ELR (cell line): ENCODE measurements at places on chromosomes 3 and 15.

DNA sequence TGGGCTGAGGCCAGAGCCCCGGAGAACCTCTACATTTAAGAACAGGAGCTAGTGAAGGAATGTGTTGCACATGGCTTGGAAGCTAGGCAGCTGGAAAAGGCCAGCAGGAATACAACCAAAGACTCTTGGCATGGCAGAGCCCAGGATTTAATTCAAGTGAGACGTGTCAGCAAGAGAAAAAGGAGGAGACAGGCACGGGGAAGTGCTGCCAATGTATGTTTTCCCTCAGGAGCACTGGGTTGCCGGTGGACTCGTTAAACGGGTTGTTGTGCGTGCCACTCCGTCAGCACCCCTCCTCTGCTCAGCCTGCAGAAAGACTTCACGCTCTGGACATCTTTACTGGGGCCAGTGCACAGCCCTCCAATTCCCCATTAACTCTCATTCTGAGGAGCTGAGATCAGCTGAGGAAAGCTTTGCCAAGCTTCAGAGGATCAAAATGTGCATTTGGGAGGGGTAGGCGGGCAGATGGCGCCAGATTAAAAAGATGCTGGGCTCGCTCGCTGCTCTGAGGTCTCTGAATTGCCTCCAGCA is 103.7 kb downstream of the PDZRN3 start:
- no peak for DNase-seq

GRCh38 chr15:26525096-26525495 is 247.8 kb downstream of the GABRB3 start:
- no peak for DNase-seq

DNA sequence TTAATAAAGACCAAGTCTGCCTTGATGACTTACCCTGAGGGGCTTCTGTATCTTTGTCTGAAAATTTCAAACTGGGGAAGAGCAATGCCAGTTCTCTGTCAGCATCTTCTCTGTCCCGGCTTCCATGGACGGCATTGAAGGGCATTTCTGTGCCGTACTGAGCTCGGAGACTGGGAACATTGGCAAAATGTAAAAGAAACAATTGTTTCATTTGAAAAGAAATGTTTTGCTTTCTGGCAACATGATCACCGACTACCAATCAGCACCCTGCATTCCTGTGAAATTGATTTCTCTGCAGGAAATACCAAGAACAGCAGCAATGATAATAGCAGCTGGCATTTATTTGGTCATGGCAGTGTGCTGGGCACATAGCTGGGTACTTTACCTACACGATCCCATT is 26.2 kb downstream of the NME9 start:
- DNase-seq: no peak

GRCh38 chr3:31934018-31934417 is 47.0 kb downstream of the OSBPL10 start:
- DNase-seq: no peak

DNA sequence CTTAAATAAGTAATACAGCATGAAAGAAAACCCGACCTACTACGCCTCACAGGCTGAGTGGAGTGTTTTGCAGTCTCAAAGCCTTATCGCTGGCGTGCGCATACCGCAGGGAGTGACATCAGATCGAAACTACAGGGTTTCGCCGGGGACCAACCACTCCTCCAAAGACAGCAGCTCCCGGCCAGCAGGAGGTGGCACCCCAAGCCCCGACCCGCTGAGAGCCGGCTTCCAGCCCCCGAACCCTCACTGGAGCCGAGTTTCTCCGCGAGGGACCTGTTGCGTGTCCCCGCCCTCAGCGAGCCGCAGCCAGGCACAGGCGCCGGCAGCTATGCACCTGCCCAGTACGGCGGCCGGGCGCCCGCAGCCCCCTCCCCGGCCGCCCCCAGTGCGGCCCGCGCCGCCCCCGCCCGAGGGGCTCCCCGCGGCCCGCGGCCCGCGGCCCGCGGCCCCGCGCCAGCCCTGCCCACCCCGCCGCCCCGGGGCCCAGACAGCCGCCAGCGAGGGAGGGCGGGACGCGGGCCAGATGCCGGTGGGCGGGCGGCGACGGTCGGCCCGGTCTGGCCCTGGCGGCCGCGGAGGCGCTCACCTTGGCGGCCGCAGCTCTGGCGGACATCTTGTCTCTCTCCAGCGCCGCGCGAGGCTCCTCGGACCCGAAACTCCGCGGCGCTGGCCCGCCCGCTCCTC is 710 bp downstream of the TJP1 start:
- peak; percentile 90 for DNase-seq

- peak; percentile 12 for DNase-seq
Observed at GRCh38 chr3:58092521-58092920, 84.3 kb downstream of the FLNB start.

GRCh38 chr3:136194409-136195257 is 1.5 kb downstream of the MSL2 start:
- peak; percentile 50 for DNase-seq

DNA sequence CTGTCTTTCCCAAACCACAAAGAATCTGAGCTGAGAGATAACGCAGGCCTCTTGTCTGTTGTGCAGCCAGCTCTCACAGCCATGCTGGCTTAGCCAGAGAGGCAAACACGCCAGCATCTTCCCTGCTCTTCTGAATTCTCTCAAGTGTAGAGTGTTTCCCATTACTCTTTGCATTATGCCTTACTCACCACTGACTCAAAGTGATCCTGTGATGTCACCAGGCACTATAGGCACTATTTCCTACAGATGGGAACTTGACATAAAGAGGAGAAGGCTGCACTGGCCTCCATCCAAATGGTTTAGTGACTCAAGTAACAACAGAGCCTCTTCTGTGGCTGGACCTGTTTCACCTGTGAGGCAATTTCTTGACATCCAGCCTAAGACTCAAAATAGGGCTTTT is 44.4 kb downstream of the PDZRN3 start:
- peak; percentile 68 for DNase-seq

GRCh38 chr3:52183786-52184445 is 14.0 kb upstream of the ALAS1 start:
- no peak for DNase-seq

DNA sequence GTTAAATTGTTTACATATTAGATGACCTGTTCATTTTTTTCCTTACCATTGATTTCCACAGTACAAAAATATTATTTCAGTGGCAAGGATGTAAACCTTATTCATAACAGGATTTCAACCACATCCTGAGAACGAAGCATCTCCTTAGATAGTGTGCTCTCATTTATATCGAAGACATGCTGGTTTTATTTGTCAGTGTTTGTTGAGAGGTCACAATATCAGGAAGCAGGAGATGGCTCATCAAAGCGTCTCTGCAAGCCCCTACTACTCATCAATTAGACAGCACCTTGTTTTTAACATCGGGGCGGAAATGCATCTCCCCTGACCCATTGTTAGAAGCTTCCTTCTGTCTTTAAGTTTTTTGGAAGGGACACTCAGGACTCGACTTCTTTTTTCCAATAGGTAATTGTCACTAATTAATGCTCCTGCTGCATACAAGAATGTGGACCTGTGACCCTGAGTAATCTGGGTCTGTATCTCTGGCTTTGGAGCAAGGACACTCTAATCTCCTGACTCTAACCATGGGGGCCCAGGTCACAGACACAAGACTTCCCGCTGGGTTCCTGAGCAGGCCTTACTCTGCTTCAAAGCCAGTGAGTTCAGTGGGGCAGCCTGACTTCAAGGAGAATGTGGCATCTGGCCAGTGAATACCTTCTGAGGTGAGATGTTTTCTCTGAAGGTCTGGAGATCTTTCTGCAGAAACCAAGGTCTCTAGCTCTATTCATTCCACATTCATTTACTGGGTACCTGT is 50.3 kb downstream of the MECOM start:
- DNase-seq: no peak

DNA sequence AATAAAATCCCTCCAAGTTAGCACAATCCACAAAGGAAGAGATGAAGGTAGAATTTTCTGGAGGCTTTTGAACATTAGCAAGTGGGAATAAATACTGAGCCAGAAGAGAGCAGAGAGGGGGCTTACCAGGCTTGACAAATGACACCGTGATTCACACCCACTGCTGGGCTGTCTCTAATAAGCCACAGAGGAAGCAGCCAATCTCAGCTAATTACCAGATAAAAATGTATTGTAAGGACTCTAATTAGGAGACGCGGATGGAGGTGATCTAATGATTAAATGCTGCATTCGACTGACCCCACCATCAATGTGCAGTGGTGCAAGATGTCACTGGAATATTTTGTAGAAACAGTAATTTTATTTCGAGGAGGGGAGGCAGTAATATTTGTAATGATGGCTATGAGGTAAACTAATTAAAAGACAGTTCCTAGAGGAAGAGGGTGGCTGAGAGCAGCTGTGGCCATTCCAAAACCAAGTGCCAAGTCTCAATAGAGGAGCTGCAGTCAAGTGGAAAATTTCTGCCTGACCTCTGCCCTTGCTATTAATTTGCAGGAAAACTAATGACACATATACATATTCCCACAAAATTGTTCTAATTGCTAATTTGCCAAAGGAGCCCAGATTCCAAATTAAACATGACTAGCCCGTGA is 602.2 kb downstream of the FOXP1 start:
- DNase-seq: no peak

GRCh38 chr3:18127859-18128681 is 297.1 kb downstream of the SATB1 start:
- DNase-seq: no peak

DNA sequence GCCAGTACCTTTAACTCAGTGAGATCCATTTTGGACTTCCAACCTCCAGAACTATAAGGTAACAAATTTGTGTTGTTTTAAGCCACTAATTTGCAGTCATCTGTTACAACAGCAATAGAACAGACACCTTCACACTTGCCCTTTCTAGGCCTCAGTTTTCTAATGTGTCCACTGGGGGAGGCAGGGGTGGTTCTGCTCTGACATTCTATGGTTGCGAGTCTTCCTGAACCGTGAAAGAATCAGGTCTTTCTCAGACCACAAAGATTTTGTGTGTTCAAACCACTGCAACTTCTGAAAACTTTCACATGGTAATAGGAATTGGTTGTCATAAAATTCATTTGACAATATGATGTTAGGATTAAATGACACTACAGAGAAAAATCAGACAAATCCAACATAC is 26.8 kb upstream of the CSTA start:
- no peak for DNase-seq

DNA sequence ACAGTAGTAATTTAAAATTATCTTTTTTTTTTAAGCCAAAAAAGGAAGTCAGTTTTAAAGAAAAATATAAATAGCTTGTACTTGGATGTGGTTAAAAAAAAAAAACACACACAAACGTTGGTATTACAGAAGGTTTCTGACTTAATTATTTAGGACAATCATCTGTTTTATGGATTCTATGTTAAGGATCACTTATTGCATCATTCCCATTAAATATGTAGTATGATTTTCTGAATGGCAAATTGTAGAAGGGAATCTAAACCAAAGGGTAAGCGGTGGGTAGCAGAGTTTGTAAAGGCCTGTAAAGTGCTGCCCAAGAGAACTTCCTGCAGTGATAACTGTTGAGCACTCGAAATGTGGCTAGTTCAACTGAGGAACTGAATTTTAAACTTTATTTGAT is 8.0 kb downstream of the SENP2 start:
- no peak for DNase-seq

GRCh38 chr3:151112731-151113130 is 27.3 kb downstream of the MED12L start:
- peak; percentile 14 for DNase-seq

DNA sequence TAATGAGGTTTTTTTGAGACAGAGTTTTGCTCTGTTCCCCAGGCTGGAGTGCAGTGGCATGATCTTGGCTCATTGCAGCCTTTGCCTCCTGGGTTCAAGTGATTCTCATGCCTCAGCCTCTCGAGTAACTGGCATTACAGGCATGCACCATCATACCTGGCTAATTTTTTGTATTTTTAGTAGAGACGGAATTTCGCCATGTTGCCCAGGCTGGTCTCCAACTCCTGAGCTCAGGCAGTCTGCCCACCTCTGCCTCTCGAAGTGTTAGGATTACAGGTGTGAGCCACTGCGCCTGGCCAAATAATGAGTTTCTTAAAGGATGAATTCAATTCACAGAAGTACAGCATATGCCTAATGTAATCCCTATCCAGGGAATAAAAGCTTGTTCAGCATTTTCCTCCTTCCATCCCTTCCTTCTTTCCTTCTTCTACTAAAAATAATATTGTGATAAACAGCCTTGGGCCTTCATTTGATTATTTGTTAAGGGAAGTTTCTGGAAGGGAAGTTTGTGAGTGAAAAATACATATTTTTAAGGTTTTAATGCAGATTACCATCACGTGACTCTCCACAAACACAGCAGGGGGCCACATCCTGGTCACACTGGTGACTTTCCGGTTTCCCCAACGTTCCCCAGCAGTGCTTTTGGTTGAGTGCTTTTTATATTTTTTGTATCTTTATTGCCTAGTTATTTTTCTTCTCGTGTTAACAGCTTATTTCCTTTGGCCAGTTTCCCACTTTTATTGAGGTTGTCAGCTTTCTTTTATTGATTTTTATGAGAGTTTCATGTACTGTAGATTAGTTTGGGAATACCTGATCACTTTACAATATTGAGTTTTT is 116.8 kb downstream of the USP13 start:
- no peak for DNase-seq

- peak; percentile 73 for DNase-seq
Observed at GRCh38 chr15:50051811-50052419, 67.1 kb downstream of the ATP8B4 start.

- no peak for DNase-seq
Observed at GRCh38 chr15:52428297-52428696, 100.4 kb downstream of the MYO5A start.

DNA sequence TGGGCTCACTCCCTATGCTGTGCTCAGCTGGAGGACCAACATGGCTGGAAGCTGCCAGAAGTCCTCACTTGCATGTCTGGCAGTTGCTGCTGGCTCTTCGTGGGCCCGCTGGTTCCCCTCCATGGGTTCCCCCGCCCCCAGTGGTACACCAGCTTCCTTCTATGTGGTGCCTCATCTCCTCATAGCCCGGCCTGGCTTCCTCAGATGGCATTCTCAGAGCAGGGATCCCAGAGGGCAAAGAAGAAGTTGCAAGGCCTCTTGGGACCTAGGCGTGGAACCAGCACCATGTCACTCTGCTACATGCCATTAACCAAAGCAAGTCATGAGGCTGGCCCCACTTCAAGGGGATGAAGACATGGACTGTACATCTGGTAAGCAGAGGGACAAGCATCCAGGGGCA is 2.9 kb upstream of the CFAP92 start:
- no peak for DNase-seq

GRCh38 chr15:60006203-60006862 is 2.2 kb downstream of the FOXB1 start:
- peak; percentile 52 for DNase-seq

DNA sequence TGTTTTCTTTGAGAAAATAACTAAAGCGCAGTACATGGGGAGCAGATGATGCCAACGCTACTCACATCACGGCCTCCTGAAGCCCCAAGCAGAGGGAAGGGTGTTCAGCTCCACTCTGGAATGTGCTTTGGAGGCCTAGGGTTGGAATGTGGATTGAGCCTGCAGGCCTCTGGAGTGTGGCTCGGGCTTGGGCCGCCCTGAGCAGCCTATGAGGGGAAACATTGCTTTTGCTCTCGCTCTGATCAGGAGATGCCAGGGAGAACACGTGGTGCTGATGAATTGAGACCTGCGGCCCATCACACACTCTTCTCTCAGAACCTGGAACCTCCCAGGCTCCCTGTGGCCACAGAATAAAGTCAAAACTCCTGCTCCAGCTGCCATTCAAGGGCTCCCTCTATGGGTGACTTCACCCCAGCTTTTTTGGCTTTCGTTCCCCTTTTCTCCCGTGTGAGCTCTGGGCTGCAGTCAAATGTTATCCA is 23.3 kb downstream of the CCDC13 start:
- DNase-seq: peak; percentile 43
